Naive thymus-derived CD4-positive, alpha-beta T cell (primary cell): ENCODE measurements at places on chromosomes 3 and 15. TPM values are rescaled to one million over a fixed set of nuclear protein-coding genes. Genes with fewer than 3 reads are reported as not detected.

GRCh38 chr3:129587566-129588210 lies 18.8 kb downstream of the PLXND1 start:
- no peak overlapping the region for H3K27ac ChIP-seq
- no peak overlapping the region for H3K4me3 ChIP-seq
- H3K36me3 ChIP-seq = no peaks in the 10 kb centered on the region
- no peak for DNase-seq
- H3K27me3 ChIP-seq = no peaks in the 10 kb centered on the region
- H3K4me1 ChIP-seq = peaks cover under 1% of the 10 kb centered on the region

GRCh38 chr15:67731112-67731721 lies 94.1 kb upstream of the SKOR1 start:
- H3K4me1 ChIP-seq = no peaks in the 10 kb centered on the region
- H3K27ac ChIP-seq = no peak overlapping the region
- H3K4me3 ChIP-seq = no peak overlapping the region
- H3K27me3 ChIP-seq = no peaks in the 10 kb centered on the region

GRCh38 chr3:195085356-195086130 lies 185.4 kb downstream of the XXYLT1 start:
- H3K4me1 ChIP-seq = no peaks in the 10 kb centered on the region
- DNase-seq = no peak
- no peaks in the 10 kb centered on the region for H3K36me3 ChIP-seq
- no peak overlapping the region for H3K27ac ChIP-seq

- no peaks in the 10 kb centered on the region for H3K27me3 ChIP-seq
- H3K4me1 ChIP-seq = peaks cover 51% of the 10 kb centered on the region
- DNase-seq = no peak
Observed at GRCh38 chr3:52234516-52235447, 4.2 kb downstream of the TWF2 start.

DNA sequence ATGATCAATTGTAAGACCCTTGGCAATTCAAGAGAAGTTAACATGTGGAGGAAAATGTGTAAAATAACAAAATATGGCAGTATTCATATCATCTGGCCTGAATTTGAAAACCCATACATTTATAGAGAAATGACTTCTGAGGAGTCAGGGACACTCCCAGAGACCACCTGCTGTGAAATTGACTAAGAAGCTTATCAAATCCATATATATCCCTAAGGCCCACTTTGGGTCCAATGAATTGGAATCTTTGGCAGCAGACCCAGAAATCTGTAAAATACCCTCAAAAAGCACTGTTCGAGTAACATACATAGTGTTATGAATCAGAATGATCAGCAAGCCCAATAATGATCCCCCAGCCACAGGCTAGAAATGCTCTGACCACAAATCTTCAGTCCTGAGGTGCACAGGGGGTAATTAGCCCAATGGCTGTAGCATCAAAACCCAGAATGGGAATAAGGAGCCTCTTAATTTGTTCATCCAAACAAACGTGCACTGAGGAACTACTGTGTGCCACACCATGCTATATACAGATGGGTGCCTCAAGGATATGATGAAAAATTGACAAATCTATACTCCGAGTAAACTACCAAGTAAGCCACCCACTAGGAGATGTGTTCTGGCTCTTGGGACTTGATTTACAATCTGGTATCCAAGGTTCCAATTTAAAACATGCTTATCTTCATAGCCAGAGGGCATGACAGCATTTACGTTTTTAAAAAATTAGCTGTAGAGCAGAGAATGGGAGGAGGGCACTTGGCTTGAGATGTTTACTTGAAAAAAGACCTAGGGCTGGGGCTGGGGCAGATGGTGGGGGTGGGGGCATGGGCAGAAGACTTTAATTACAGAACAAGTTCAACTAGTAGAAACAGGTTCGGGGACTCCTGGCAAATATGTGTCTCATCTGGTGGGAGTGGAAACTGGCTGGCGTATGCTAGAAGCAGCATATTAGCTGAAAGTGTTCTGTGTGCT lies 9.1 kb upstream of the ARHGEF3 start:
- H3K4me1 ChIP-seq = peaks cover 35% of the 10 kb centered on the region
- no peak for DNase-seq
- no peaks in the 10 kb centered on the region for H3K27me3 ChIP-seq
- H3K4me3 ChIP-seq = no peak overlapping the region
- no peaks in the 10 kb centered on the region for H3K36me3 ChIP-seq

DNA sequence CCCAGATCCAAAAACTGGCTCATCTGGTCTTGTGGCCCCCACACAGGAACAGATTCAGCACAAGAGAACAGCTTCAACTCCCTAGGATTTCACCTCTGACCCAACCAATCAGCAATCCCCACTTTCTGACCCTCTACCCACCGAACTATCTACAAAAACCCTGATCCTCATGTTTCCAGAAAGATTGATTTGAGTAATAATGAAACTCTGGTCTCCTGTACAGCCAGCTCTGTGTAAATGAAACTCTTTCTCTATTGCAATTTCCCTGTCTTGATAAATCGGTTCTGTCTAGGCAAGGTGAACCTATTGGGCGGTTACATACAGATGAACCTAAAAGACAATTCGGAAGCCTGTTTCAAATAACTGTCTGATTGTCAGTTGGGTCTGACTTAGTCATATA lies 847.6 kb upstream of the ALCAM start:
- H3K4me1 ChIP-seq = no peaks in the 10 kb centered on the region
- no peak overlapping the region for H3K4me3 ChIP-seq
- DNase-seq = no peak

GRCh38 chr3:184382326-184383032 lies 2.6 kb downstream of the CHRD start:
- no peak overlapping the region for H3K4me3 ChIP-seq
- DNase-seq = no peak
- peaks cover 9% of the 10 kb centered on the region for H3K27me3 ChIP-seq
- no peaks in the 10 kb centered on the region for H3K36me3 ChIP-seq
- H3K4me1 ChIP-seq = peaks cover 4% of the 10 kb centered on the region

- H3K4me1 ChIP-seq = no peaks in the 10 kb centered on the region
- DNase-seq = no peak
- H3K36me3 ChIP-seq = no peaks in the 10 kb centered on the region
- no peaks in the 10 kb centered on the region for H3K27me3 ChIP-seq
- H3K27ac ChIP-seq = no peak overlapping the region
- no peak overlapping the region for H3K4me3 ChIP-seq
Observed at GRCh38 chr3:162586591-162586990, 1090.0 kb downstream of the OTOL1 start.

GPR171 gene
- polyA plus RNA-seq = 65.5 TPM

PLAAT1 gene
- not detected for polyA plus RNA-seq

GRK7 gene
- polyA plus RNA-seq = not detected

CRYGS gene
- polyA plus RNA-seq = not detected
